ENCODE measurements at places on chromosomes 6 and 20.

DNA sequence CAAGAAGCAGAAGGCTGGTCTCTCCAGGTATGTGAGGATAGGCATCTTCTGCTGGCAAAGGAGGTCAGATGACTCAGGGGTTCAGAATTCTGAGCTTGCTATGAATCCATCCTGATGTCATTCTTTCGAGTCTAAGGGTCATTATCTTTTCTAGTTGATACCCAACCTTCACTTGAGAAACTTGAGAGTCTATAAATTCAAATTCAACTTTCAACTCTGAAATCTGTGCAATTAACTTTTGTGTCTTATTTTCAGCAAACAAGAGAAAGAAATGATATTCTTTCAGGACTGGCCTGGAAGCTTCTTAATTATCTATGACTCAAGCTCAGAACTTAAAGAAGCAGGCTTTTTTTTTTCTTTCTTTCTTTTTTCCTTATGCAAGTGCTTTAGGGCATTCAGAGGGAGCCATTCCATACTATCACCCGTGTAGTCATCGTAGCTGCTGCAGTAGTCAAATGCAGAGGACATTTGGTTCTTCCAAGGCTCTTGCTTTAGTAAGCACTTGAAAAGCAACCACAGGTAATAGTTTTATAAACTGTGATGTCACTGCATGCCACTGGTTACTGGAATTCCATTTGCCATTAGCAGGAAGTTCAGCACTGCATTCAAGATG is 93.0 kb downstream of the ADTRP start:
- DNase-seq = no peak

GRCh38 chr6:34243901-34244884 is 4.6 kb downstream of the SMIM29 start:
- DNase-seq = peak; percentile 74

- DNase-seq = no peak
Observed at GRCh38 chr6:130995783-130996447, 67.1 kb downstream of the EPB41L2 start.

DNA sequence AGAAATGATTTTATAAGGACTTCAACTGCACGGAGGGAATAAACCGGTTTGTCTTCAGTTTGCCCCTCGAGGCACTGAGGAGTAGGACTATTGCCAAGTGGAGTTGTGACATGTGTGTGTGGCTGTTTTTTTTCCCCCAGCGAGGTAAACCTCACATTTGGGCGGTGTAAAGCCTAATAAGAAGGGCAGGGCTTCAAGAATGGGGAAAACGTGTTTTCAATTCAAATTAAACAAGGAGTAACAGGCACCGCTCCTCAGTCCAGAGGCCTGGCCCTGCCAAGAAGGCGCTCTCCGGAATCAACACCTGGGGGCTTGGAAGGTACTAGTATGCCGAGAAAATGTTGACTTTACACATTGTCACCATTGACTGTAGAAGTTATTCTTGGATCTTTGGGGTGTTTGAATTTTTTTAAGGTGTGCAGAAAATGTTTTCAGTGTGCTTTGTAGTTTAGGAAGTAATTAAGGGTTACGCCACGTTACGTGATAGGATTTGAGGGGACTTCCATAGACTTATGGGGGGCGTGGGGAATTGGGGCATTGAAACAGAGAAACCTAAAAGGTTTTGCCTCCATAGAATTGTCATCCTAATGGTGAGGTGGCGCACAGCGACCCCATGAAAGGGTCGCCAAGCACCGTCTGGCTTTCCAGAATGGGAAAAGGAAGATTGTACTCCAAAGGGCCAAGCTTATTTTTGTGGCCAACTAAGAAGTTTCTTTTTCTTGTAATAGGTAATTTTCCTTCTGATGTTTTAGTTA is 791 bp downstream of the ADGRG6 start:
- no peak for DNase-seq

DNA sequence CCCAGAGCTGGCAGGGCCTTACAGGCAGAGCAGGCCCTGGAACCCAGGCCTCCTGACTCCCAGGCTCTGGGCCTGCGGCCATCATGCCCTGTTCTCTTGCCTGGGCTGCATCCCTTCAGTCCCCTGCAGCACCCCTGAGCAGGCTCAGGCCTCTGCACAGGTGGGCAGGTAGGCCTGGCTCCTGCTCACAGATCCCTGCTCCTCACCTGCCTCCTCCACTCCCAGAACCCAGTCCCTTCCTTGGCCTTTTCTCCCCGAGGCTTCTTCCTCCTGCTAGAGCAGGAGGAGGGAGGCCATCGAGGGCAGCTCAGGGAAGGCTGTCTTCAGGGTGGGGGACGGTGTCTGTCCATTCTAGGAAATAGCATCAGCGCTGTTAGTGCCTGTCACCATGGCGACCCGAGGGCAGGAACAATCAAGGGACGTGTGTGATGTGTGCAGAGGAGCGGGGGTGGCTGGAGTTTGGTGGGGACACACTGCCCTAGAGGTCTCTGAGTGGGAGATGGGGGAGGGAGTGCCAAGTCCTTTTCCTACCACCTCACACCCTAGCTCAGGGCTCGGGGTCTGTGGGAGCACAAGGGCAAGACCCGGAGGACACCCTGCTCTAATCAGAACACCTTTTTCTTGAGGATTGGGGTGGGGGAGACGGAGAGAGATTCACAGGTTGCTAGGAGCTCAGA is 26.6 kb downstream of the GLP1R start:
- no peak for DNase-seq

DNA sequence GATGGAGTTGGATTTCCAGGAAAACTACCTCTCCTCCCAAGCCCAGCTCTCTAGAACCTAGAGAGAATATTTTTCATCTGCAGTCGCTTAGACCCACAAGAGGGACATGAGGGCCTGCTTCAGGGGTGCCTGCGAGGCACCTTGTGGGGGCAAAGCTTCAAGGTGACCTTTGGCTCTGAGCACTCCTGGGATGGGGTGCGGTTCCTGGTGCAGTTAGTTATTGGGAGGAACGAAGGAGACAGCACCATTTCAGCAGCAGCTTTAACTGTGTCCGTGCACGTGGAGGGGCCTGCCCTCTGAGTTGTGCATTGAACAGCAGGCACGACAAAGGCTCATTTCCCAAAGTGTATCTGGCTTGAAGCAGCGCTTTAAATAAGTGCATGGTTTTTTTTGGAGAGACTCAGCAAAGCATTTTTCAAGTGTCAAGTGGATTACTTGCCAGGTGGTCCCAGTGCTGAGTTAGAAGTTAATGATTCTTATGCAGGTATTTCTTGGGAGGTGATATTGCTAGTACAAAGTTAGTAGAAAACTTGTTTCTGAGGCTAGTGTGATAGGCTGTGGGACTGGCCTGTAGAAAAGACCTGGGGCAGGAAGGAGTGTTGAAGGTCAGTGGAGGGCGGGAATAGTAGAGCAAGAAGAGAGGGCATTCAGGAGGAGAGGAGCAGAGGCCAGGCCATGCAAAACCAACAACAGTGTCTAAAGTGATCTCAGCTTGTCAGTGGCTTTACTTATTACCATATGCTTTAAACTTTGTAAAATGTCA is 3.8 kb downstream of the IGF2R start:
- no peak for DNase-seq

DNA sequence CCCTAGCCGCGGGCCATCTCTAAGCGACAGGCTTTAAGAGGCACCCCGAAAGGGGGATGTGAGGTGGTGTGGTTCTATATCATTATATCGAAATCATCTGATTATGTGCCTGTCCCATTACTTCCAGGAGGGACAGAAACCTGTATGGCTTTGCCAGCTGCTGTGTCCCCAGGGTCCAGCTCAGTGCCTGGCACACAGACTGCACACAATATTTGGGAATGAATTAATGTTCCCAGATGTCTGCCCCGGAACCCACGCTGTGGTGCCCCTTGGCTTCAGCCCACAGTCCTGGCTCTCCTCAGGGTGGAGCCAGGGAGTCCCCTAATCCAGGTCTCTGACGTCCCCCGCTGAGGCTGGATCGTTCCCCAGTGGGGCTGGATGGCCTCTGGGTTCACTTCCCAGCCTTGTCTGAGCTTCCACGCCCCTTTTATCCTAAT is 8.9 kb upstream of the AHCY start:
- no peak for DNase-seq

GRCh38 chr6:26158581-26159356 is 71.5 kb downstream of the HFE start:
- DNase-seq = peak; percentile 72

DNA sequence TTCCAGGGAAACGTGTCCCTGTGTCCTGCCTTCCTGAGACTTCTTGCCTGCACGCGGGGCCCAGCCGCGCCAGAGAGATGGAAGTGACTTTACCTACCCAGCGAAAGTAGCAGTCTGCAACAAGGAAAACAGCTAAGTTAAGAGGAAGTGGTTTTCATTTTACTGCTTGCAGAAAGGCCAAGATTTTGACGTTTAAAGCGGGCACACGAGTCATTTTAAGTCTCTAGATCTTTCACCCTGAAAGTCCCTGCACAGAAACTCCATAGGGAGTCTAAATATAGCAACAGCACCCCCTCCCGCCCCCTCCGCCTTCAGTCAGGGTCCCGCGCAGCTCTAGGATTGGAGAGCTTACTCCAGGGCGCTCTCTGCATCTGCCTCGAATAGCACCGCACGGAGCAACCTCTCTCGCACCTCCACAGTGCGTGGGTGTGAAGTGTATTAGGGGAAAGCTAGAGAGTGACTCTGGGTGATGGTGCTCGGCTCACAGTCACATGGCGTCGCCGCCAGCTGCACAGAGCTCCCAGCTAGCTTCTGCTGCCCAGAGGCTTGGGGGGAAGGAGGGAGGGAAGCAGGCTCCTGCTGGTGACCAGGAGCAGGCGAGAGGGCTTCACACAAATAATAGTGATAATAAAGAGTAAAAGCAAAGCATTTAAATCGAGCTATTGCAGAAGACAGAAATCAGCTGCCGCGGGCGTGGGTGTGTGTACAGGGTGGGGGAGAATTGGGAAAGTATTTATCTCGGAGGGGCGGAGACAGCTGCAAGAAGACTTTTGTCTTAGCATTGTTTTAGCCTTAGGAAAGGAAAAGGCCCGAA is 1.8 kb upstream of the KCNQ5 start:
- DNase-seq = peak; percentile 73

DNA sequence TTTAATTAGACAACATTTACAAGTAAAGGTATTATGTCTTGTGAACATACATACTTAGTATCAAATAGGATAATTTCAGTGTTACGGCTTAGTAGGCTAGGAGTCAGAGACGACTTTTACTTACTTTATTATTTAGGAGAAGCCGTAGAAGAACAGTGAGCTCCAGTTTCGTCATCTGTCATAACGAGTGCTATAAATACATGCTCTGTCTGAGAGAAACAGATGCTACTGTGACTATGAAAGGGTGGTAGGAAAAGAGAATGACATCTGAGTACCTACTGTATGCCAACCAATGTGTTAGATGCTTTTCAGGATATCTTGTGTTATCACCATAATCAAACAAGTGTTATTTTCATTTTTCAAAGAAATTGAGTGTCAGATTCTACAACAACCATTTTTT is 119.0 kb downstream of the EYA4 start:
- DNase-seq = no peak

- no peak for DNase-seq
Observed at GRCh38 chr6:124873066-124873410, 89.2 kb upstream of the RNF217 start.

GRCh38 chr6:110400208-110400607 is 15.2 kb downstream of the DDO start:
- no peak for DNase-seq

- DNase-seq = no peak
Observed at GRCh38 chr20:41406353-41406752, 39.7 kb upstream of the EMILIN3 start.

DNA sequence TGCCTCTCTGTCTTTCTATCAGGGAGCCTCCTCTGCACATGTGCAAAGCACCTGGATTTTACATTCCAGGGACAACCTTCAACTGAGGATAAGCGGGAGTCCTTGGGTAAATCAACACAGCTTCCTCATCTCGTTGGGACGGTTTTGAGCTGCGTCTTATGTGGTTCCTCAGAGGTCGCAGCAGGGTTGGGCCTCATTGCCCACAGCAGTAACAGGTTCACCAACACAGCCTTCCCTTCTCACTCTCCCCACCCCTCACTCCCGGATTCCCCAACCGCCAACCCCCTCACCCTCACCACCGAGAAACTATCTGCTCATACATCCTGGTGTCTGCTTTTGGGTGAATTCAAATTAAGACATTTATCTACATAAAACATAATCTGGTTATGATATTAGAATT is 155.8 kb upstream of the GGTLC1 start:
- DNase-seq = no peak
